Regular cardiac myocyte (primary cell): ENCODE measurements at places on chromosomes 16 and 17. TPM values are rescaled to one million over a fixed set of nuclear protein-coding genes. Genes with fewer than 3 reads are reported as not detected.

The CAPN15 gene
- total RNA-seq: 24.0 and 37.2 TPM in 2 replicates

The DNAI2 gene
- total RNA-seq: not detected in 2 replicates

The MT2A gene
- total RNA-seq: 190 and 238 TPM in 2 replicates

The ZG16 gene
- total RNA-seq: not detected in 2 replicates

The ABI3 gene
- under 0.01 and 0.58 TPM in 2 replicates for total RNA-seq

The ATP2A3 gene
- 0.77 and 2.0 TPM in 2 replicates for total RNA-seq
